Activated CD8-positive, alpha-beta T cell treated with anti-CD3 and anti-CD28 coated beads for 36 hours (primary cell): ENCODE measurements at places on chromosomes 6 and 20. TPM values are rescaled to one million over a fixed set of nuclear protein-coding genes. Genes with fewer than 3 reads are reported as not detected.

Gene GJA1
- total RNA-seq, result not detected

DNA sequence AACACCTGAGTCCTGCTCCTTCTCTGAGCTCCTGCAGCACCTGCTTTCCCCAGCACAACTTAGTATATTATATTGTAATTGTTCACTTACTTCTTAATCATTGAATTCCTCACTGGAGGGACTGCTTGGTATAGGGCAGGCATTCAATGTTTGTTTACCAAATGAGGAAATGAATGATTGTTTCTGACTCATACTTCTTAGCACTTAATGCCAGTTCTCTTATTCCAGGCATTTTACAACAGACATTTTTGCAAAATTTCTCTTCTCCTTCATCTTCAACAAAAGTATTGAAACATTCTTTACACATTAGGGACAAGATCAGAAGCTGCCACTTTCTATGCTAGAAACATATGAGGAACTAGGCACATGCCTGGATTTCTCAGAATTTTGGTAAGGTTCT lies 119.4 kb downstream of the TBX18 start:
- H3K27me3 ChIP-seq, result peaks cover 1% of the 10 kb centered on the region
- no peaks in the 10 kb centered on the region for H3K4me1 ChIP-seq
- no peak overlapping the region for H3K4me3 ChIP-seq
- no peaks in the 10 kb centered on the region for H3K36me3 ChIP-seq
- DNase-seq, result no peak

GRCh38 chr6:30206799-30207618 lies 6.2 kb downstream of the TRIM26 start:
- no peaks in the 10 kb centered on the region for H3K27me3 ChIP-seq
- H3K4me1 ChIP-seq, result peaks cover 66% of the 10 kb centered on the region
- peaks cover 34% of the 10 kb centered on the region for H3K36me3 ChIP-seq
- H3K27ac ChIP-seq, result no peak overlapping the region
- H3K4me3 ChIP-seq, result no peak overlapping the region

GRCh38 chr20:23551383-23551782 lies 16.9 kb downstream of the CST9L start:
- H3K4me1 ChIP-seq, result no peaks in the 10 kb centered on the region
- H3K36me3 ChIP-seq, result no peaks in the 10 kb centered on the region
- no peak overlapping the region for H3K27ac ChIP-seq
- H3K27me3 ChIP-seq, result no peaks in the 10 kb centered on the region

DNA sequence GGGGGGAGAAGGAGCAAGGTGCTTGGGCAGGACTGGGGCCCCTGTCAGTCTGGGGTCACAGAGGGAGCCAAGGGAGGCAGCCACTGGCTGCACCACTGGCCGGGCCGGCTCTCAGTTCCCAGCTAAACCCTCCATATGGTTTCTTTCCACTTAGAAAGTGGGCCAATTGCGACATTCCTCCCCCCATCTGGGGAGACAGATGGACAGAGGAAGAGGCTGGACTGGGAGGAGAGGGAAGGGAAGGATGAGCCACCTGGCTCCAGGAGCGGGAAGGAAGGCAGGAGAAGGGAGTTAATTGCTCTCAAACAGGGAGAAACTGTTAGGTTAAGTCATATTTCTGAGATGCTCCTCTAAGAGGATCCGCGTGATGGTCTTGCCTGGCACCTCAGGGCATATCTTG lies 82.2 kb downstream of the GRM4 start:
- no peaks in the 10 kb centered on the region for H3K4me1 ChIP-seq
- H3K36me3 ChIP-seq, result no peaks in the 10 kb centered on the region
- H3K4me3 ChIP-seq, result no peak overlapping the region
- peaks cover 4% of the 10 kb centered on the region for H3K27me3 ChIP-seq
- DNase-seq, result no peak
- no peak overlapping the region for H3K27ac ChIP-seq
